ENCODE measurements at places on chromosomes 7 and 10.

GRCh38 chr7:47225387-47226131, 356.4 kb downstream of the TNS3 start:
- DNase-seq = peak; percentile 43

- DNase-seq = no peak
These were observed 229.0 kb upstream of the SP4 start for GRCh38 chr7:21198921-21199320.

DNA sequence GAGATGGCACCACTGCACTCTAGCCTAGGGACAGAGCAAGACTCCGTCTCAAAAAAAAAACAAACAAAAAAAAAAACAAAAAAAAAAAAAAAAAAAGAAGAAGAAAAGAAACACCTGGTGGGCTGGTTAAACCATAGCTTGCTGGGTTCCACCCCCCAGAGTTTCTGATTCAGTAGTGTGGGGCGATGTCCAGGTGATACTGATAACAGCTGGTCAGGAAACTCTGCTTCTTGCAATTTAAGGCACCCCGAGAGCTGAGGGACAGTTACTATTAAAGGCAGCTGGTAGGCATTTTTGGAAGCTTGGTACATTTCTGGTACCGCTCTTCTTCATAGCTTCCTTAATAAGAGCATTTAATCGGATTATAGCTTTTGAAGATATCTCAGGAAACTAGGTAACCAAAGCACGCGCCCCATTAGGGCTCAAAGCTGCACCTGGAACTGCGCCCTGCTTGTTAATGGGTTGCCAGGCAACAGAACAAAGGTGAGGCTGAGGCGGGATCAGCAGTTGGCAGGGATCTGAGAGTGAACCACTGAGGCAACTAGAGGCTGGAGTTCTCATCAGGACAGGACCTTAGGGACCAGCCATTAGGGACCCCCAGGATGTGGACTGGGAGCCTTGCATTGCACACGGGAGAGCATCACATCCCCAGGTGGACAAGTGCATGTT, 6.5 kb upstream of the SDK1 start:
- DNase-seq = no peak

DNA sequence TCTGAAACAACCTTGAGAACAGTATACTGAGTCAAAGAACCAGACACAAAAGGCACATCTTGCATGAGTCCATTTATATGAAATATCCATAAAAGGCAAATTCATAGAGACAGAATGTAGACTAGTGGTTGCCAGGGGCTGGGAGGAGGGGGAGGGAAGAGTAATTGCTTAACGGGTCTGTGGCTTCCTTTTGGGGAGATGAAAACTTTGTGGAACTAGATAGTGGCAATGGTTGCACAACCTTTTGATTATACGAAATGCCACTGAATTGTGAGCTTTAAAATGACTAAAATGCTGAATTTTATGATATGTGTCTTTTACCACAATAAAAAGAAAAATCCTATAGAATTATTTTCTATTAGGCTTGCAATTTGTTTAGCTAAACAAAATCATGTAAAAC, 16.8 kb downstream of the ADRB1 start:
- DNase-seq = no peak

- DNase-seq = no peak
These were observed 156.9 kb upstream of the RHOBTB1 start for GRCh38 chr10:61100887-61101286.

DNA sequence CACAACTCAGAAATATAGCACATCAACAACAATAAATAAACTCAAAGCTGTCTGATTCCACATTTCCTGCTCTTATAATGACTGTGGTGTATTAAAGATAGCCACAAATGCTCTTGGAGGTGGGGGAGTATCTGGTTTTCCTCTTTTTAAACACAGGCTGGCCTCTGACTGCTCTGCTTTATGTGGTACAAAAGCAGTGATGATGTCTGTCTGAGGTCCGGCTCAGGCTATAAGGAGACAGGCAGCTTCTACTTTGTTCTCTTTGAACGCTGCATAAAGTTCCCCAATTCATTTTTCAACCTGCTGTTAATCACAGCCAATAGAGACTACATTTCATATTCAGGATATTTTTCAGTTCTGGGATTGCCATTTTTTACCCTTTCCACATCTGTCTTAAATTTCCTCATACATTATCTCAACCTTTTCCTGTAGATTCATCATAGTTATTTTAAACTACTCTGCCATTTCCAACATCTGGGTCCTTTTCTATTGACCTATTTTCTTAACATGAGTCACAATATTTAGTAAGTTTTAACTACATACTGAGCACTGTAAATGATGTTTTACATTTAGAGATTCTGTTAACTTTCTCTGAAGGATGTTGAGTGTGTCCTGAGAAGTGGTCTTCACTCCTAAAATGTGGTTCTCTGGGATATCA, 64.9 kb downstream of the CRPPA start:
- peak; percentile 55 for DNase-seq

DNA sequence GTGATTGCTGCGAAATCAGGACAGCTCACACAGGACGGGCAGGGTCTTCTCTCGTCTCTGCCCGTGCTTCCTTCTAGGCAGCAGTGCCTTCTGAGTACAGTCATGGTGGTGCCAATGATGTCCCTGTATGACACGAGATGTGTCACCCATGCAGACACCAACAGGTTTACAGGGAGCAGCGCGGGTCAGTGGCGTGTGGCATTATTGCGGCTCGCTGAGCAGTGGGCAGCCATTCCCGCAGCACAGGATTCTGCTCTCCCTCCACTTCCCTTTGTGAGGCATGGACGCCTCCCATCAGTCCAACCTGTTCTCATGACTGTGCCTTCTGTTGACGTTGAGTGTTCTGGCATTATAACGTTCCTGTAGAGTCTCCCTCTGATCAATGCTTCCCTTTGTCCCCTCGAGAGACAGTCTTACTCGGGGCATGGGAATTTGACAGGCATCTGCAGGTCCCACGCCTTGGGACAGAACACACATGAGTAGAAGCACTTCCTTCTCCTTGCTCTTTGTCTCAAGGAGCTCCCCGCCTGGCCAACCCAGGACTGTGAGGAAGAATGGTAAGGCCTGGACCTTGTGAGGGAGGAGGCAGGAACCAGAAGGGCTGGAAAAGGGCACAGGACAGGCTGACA, 219.5 kb downstream of the PAXIP1 start:
- no peak for DNase-seq

DNA sequence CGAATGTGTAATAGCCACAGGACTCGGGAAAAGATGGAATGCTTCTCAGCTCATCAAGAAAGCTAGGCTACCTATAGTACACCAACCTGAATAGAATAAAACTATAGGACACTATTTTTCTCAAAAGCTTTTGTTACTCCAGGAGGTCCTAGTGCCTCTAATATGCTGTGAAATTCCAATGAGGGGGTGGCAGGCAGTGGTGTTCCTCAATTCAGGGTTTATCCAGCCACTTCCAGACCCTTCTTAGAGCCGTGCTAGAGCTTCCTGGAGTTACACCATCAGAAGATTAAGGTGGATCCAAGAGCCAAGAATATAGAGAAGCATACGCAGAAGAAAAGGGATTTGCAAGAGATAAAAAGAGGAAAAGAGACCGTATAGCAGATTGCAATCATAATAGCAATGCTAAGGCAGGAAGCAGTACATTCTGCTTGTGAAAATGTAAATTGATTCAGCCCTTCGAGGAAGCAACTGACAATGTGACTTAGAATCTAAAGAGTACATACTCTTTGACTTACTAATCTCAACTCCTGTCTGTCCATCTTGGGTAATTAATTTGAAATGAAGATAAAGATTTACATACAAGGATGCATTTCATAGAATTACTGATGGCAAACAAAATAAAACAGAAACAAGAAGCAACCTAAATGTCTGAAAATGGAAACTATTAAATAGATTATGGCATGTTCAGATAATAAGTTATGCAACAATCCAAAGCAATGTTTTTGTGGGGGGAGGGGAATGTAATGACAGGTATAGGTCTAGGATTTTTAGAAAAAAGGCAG, 2.1 kb downstream of the ST8SIA6 start:
- DNase-seq = no peak

- no peak for DNase-seq
These were observed 28.9 kb downstream of the NXPH1 start for GRCh38 chr7:8462309-8462708.

- peak; percentile 24 for DNase-seq
These were observed 116.0 kb upstream of the IMMP2L start for GRCh38 chr7:111678281-111678680.

DNA sequence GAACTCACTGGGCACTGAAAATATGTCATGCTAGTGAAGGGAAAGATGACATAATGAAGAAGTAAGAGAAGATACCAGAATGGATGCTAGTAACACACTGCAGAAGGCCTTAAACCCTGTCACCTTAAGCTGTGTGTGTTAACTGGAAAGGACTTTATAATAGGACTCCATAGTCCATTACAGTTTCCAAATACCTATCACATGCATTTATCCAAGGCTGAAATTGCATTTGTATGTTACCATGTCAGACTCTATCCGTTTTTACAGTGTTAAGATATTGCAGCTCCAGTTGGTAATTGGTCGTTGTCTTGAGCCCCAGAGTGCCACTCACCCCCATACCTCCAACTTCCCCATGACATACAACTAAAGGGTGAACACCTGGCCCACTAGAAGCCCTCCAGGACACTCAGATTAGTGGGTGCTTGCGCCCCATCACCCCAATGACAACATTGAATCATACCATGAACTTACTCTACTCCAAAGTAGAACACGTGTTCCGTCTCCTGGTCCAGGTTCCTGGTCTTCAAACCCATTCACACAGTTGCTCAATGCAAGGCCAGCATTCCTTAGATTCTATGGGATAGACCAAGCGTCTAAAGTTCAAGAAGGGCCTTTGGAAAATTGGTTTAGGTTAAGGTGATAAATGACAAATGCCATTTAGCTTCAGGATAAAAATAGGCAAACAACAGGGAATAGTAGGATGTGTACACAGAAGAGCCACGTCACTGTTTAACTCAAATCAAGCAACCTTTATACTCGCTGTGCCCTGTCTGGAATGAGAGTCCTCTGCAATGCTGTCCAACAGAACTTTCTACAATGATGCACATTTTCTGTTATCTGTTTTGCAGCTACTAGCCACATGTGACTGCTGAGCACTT, 2.1 kb upstream of the RAPGEF5 start:
- no peak for DNase-seq

GRCh38 chr10:69668721-69669120, 38.7 kb downstream of the FAM241B start:
- DNase-seq = no peak

- DNase-seq = peak; percentile 87
These were observed 175.4 kb upstream of the AHR start for GRCh38 chr7:17123020-17123419.

- DNase-seq = peak; percentile 53
These were observed 28.3 kb upstream of the SDK1 start for GRCh38 chr7:3272691-3273141.

DNA sequence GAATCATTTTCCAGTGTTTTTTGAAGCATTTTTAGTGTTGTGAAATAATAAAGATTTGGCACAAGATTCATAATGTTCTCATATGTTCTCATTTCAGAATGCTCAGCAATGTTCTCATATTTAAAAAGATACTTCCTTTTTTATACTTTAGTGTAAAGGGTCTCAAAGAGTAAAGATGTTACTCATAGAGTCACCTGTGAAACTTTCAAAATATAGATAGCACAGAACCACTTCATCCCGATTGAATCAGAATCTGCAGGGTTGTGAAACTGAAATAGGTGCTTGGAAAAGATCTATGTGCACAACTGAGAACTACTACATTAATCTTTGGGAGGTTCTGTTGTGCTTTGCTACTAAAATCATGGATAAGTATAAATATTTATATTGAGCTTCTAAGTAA, 144.7 kb downstream of the MDFIC start:
- DNase-seq = no peak

DNA sequence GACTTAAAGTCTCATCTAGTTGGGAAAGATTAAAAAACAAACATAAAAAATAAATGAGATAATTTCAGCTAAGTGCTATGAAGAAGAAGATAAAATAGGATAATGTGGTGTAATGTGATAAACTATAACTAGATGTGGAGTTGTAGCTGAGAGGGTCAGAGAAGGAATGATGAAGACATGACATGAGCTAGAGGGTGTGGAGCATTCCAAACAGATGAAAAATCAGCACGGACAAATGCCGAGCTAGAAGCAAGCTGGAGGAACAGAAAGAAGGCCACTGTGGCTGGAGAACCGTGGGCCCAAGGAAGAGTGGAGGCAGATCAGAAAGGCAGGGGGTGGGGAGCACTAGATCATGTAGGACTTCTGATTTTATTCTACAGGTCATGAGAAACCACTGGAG, 70.6 kb downstream of the CDK6 start:
- peak; percentile 89 for DNase-seq

- DNase-seq = no peak
These were observed 172.3 kb upstream of the ADO start for GRCh38 chr10:62632071-62632809.

DNA sequence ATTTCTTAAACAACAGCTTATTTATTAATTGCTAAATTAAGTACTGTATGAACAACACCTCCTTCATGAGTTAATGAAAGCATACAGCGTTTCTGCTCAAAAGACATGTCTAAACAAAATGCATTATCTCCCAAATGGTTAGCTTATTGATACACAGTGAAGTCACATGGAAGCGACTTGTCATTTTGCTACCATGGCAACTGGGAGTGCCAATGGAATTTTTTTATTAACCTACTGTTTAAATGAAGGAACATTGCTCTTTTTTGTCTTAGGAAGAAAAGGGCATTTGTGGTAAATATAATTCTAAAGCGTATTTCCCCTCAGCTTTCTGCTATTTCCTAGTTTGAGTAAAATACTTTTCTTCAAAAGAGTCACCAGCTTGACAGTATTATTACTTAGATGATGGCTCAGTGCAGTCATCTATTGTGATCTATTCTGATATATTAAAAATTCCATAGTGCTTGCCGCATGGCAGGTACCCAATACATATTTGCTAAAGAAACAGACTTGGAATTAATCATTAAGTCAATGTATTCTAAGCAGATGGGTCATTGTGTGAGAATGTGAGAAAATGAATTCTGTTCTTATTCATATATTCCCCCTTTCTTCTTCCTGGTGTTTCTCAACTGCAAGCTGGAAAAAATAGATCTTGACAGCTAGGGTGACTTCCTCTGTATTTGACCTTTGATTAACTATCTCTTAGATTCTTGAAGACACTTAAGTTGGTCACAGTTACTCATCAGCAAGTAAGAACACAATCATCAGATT, 818.3 kb downstream of the MAGI2 start:
- peak; percentile 37 for DNase-seq

DNA sequence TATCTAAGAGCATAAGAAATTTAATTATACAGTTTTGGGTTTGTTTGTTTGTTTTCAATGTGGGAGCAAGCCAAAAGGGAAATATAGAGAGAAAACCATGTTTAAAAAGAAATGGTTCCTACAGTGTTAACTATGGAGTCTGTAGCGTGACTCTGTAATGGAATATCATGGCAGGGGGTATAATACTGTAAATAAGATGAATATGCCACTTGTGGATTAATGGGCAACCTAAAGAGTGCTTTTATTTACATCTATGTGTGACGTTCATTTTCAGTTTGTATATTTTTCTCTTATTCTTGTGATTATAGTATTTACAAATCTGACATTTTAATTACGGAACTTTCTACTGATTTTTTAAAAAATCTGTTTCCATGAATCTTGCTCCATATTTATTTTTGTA, 95.9 kb downstream of the POLL start:
- DNase-seq = no peak

GRCh38 chr10:1240341-1240775, 184.2 kb downstream of the WDR37 start:
- DNase-seq = no peak
